Stimulated activated CD4-positive, alpha-beta T cell treated with anti-CD3 and anti-CD28 coated beads, Interleukin-1b, Interleukin-23, amount 100 ng/mL, for 1 hour (primary cell): ENCODE measurements at places on chromosomes 3 and 15.

GRCh38 chr3:112446343-112446742, 52.9 kb downstream of the BTLA start:
- no peak for DNase-seq

DNA sequence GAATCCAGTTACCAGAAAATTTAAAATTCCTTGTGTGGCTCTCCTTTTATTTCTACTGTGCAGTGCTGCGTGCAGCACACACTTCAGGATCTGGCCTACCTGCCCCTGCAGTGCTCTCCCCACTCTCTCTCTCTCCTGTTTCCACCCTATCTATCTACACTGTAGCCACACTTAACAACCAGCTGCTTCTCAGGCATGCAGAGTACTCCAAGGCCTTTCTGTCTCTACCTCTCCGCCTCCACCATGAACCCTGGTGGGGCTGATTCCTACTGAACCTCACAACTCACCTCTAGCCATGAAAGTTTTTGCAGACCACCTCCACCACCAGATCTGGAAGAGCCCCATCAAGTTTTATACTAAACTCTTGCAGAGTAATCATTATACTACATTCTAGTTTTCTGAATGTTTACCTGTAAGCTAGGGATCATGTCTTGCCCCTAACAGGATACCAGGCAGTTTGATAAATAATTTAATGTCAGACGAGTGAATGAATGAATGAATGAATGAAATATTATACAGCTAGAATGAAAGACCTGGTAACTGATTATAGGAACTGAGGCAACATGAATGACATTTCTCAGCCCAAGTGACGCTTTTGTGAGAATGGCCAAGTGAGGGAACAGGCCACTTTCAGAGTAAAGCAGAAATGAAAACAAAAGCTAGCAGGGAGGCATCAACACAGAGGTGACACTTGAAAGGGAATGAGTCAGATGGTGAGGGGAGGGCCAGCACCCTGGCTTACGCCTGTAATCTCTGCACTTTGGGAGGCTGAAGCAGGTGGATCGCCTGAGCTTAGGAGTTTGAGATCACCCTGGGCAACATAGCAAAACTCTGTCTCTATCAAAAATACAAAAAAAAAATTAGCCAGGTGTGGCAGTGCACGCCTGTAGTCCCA, 363.5 kb downstream of the FOXP1 start:
- no peak for DNase-seq

GRCh38 chr3:194194757-194195085, 58.8 kb downstream of the HES1 start:
- DNase-seq = no peak

GRCh38 chr15:41990243-41990605, 17.9 kb upstream of the EHD4 start:
- DNase-seq = no peak

DNA sequence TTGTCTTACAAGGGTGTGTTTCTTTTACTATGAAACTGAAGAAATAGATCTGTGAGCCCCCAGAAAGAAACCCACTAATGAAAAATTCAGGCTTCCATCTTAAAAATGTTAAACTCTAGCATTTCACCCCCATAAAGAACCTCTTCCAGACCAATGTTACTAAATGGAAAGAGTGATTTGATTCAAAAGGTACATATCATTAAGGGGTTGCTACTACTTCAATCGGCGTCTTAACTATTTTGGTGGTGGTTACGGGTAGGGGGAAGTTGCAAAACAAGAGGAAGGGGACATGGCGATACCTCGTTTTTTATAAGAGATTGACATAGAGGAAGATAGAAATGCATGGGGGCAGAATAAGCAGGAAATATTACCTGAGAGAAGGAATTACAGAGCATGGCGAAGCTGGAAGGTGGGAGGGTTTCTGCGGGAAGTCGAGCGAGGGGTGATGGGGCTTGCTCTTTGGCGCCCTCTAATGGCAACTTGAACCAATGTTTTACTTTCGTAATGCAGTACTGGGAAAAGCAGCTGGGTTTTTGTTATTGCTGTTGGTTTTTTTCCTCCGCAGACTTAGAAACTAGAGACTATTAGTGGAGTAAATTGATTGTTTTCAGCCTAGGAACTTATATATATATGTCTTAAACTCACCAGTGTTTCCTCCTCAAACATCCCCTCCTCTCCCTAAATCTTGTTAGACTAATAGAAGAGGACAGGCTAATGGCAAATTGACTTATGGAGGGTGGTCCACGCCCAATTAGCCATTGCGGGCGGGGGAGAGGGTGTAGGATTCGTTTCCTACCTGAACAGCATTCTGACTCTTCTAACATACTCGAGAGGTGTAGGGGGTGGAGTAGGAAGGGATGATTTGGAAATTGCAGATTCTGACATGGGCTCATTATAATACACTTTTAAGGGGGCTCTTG, 11.3 kb upstream of the SOX2 start:
- DNase-seq = no peak

GRCh38 chr3:46576386-46576785, 10.3 kb upstream of the LRRC2 start:
- no peak for DNase-seq

DNA sequence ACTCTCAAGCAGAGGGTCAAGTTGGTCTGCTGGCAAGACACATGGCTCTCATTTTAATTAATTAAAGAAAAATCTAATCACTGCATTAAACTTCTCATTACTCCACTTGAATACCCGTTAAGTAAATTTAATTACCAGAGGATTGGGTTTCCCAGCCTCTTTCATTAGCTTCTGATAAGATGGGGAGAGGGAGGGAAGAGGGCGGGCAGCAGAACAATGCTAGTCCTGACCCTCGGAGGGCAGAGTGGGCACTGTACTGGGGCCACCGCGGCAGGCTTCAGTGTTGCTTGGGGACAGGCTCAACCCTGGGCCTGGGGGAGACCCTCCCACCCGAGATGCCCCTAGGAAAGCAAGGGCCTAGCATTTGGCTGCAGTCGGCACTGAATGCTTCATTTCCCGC, 55.6 kb upstream of the LINGO1 start:
- no peak for DNase-seq

DNA sequence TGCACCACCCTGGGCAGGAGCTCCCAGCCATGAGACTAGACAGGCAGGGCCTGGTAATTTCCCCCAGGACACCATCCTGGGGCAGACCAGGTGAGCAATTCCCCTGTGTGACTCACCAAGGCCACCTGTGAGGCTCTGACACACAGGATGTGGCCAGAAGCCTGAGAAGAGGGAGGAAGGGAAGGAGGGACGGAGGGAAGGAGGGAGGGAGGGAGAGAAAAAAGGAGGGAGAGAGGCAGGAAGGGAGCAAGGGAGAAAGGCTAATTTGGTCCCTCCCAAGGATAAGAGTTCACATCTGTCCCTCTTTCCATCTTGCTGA, 25.9 kb downstream of the WNT7A start:
- DNase-seq = no peak

DNA sequence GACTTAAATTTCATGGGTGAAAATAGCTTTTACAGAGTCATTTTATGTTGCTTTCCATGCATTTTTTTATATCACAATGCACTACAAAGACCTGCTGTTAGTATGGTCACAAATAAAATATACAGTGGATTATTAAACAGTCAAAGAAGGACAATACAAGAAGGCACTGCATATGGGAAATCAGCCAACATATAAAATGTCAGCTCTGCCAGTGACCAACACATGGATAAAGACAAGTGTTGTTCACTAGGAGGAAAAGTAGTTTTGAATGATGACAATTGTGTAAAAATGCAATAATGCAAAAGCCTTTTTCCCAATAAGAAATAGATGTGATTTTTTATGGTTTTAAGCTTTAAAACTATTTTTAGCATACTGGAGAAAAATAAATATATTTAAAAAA, 425.3 kb upstream of the CBLB start:
- no peak for DNase-seq

- no peak for DNase-seq
Measured at GRCh38 chr3:170418422-170419398, at the start of gene CLDN11. CLDN11 (plus strand) TSS chr3:170418868; CDS start chr3:170419067, 199 bp downstream.

DNA sequence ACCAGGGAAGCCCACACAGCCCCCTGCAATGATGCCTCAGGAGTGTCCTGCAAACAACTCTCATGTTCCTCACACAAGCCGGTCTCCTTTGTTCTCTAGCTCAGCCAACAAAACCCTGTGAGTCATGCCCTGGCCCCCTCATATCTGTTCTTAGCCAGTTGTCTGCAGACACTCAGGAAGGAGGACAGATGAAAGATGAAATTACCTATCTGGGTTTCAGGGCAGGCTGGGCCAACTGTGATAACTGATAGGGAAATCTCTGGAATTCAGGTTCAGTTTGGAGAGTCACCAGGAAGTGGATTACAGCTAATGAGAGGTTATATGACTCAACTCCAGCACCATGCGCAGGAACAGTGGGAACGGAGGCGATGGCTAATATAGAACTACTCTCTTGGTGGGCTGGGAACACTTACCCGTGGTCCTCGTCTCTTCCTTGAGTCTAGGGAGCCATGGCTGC, 352.0 kb upstream of the ADAMTS9 start:
- no peak for DNase-seq

DNA sequence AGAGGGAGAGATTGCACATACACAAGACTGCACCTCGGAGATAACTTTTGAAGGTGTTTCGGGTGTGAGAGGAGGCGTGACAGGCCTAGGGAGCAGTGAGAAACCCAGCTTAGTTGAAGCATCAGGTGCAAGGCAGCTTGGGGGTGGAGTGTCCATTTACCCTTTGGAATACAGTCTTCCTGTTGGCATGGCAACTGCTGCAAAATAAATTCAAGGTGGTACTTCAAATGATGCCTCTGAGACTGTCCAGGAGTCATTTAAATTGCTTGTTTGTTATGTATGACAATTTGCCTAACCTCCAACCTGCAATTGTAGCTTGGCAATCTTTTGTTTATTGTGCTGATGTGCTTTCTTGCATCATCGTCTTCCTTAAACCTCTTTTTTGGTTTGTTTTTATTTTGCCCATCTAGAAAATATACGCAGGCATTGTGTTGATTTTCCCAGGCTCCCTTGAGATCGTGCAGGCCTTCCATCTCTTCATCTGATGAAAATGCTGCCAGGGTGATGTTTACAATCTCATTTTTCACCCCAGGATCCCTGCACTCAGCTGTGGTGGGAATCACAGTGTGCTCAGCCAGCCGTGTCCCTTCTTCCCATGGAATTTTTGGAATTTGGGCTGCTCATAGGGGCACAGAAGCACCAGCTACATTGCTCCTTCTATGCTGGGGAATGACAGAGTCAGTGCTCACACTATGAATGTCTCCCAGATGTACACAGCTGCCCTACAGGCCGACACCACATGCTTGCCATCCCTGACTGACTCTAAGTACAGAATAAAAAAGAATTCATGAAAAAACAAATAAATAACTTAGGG, 583.1 kb upstream of the CFAP20DC start:
- no peak for DNase-seq

- DNase-seq = no peak
Measured at GRCh38 chr15:57780471-57780870, 74.0 kb downstream of the POLR2M start.

DNA sequence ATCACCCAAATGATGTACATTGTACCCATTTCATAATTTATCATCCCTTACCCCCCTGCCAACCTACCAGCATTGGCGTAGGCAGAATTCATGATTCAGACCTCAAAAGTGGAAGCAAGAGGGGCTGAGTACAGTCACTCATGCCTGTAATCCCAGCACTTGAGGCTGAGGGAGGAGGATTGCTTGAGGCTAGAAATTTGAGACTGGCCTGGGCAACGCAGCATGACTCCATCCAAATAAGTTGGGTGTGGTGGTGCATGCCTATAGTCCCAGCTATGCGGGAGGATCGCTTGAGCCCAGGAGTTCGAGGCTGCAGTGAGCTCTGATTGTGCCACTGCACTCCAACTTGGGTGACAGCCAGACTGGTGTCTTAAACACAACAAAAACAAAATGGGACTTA, 10.4 kb downstream of the TTC14 start:
- no peak for DNase-seq

GRCh38 chr3:41044523-41044922, 154.8 kb upstream of the CTNNB1 start:
- DNase-seq = no peak

GRCh38 chr15:99568625-99569352, 3.0 kb downstream of the MEF2A start:
- no peak for DNase-seq

- no peak for DNase-seq
Measured at GRCh38 chr15:71051539-71051938, 63.7 kb upstream of the THSD4 start.

DNA sequence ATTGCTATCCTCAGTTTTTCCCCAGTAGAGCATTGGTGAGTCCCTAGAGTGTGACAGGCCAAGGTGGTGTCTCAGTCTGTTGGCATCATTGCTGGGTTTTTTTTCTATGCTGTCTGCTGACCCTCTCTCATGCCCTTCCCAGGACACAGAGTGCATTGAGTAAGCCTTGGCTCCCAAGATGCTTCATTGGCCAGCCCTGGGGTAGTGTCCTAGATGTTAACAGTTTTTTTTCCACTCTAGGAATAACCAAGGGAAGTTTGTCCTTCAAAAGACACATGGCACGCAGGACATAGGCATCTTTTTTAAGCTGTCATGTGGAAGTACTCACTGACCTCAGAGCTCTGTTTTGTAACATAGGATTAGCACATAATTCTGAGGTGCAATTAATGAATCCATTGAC, 19.5 kb downstream of the ADAMTSL3 start:
- DNase-seq = no peak

DNA sequence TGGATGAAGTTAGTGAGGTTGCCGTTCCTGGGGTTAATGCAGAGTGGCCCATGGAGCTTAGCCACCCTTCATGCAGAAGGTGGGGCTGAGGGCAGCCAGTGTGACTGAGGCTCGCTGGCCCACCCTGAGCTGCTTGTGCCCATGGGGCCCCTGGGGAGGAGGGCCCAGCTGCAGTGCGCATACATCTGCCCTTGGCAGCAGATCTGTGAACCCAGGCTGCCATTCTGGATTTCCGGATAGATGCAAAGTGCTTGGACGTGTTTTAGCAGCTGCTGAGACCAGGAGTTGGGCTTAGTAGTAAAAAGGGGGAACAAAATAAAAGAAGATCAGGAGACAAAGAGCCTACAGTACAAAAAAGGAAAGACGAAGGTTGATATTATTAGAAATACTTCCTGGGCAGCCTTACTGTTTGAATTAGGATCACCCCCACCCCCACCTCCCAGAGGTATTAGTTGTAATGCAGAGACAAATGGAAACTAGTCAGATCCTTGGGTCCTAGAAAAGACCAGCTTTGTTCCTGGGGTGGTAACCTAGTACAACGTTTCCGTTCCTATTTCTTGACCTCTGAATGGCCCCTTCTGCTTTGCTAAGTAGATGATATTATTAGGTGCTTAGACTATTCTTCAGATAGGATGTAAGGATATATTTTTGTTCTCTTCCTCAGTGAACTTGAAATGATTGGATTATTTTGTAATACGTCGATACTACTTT, 70.2 kb downstream of the IGF1R start:
- DNase-seq = no peak

GRCh38 chr15:61025781-61026180, 203.3 kb downstream of the RORA start:
- DNase-seq = no peak

DNA sequence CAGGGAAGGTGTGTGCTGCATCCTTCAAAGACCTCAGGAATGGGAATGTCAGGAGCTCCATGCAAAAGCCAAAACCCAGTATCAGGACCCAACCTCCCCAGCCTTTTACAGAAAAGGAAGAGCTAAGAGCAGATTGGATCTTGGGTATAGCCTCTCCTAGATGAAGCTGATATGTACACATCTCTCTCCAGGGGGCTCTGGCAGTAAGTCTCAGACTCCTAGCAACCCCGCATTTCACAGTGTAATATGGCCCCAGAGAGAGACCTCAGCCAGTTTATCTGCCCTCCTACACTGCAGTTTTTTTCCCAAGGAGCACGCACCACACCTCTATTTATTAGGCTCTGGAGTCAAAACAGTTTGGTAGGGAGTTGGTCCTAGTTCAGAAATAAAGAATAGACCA, 88.2 kb downstream of the RBPMS2 start:
- DNase-seq = no peak
